ENCODE measurements at places on chromosomes 16 and 17.

- DNase-seq = peak; percentile 19
Measured at GRCh38 chr16:70589998-70590471, 56.3 kb upstream of the IL34 start.

- no peak for DNase-seq
Measured at GRCh38 chr17:76585033-76585648, 519 bp downstream of the ST6GALNAC2 start.

DNA sequence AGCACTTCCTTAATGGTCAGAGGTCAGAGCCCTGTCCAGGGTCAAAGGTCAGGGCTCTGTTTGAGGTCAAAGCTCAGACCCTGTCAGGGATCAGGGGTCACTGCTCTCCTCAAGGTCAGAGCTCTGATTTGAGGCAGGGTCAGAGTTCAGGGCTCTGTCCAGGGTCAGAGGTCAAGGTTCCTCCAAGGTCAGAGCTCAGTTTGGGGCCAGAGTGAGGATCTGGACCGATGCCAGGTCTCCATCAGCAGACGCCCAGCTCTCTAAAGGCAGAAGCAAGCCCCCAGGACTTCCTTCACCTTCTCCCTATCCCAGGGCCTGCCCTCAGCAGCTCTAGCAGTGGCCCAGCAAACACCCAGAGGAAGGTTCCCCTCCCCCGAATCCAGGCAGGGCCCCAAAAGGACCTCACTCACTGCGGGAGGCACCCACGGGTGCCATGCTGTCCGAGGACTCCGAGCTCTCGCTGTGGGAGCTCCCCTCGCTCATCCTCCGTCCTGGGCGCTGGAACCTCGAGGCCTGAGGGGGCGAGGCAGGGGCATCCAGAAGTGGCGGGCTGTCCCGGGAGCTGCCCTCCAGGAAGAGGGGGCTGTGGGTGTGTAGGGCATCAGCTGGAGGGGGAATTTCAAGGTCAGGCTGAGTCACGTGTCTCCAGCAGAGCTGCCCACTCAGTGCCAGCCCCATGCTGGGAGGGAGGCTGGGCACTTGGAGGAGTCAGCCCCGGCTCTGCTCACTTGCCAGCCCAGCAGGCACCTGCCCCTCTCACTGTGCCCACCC lies 26.7 kb downstream of the PIMREG start:
- DNase-seq = no peak

GRCh38 chr16:76970745-76971099 lies 220.3 kb upstream of the MON1B start:
- no peak for DNase-seq

GRCh38 chr16:11187522-11188023 lies 68.4 kb downstream of the SOCS1 start:
- DNase-seq = no peak

DNA sequence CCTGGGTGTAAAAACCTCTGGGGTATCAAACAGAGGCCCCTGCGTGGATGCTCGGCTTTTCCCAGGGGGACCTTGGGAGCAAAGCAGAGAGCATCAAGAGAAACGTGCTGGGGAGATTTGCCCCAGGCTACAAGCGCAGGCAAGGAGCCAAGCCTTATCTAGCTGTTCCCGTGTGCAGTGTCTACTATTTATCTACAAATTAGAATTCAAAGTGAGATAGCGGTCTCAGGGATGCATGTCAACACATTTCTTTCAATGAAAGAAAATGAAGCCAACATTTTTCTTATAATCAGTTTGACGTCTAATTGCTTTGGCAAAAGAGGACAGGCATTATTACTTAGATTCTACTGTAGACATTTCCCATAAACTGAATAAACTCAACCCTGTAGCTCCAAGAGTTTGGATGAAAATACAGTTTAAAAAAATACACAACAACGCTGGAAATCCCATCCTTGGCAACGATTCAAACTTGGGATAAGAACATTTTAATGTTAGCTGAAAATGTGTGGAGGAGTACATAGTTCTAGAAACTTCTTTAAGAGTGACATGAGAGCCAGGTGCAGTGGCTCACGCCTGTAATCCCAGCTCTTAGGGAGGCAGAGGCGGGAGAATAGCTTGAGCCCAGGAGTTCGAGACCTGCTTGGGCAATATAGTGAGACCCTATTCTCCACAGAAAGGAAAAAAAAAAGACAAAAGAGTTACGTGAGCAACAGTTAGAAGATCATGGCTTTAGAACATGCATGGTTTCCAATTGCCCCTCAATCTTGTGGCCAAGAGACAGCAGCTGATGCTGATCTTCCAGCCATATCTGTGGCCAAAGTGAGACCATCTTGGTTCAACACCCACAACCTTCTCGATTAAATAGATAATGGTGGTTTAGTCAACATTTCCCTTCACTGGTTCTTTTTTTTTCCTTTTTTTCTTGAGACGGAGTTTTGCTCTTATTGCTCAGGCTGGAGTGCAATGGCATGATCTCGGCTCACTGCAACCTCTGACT lies 7.2 kb downstream of the SPNS3 start:
- no peak for DNase-seq

DNA sequence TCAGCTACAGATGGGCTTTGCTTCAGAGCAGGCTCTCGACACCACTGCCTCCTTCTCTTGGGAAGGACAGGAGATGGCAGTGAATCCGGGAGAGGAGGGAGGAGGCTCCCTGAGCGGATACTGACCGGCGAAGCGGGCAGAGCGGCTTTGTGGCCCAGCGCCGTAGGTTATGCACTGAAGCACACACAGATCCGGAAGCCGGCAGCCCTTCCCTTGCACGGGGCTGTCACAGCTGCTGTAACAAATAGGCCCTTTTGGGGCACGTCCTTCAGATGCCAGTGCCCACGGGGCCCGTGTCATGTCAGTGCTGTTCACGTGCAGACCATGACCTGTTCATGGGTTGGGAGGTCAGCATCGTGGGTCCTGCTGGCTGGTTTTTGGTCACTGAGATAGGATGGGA lies 144.7 kb upstream of the CHMP6 start:
- DNase-seq = no peak

GRCh38 chr16:65314627-65315008 lies 192.8 kb upstream of the CDH11 start:
- no peak for DNase-seq

- DNase-seq = peak; percentile 58
Measured at GRCh38 chr16:30354423-30355143, 525 bp downstream of the CD2BP2 start.

DNA sequence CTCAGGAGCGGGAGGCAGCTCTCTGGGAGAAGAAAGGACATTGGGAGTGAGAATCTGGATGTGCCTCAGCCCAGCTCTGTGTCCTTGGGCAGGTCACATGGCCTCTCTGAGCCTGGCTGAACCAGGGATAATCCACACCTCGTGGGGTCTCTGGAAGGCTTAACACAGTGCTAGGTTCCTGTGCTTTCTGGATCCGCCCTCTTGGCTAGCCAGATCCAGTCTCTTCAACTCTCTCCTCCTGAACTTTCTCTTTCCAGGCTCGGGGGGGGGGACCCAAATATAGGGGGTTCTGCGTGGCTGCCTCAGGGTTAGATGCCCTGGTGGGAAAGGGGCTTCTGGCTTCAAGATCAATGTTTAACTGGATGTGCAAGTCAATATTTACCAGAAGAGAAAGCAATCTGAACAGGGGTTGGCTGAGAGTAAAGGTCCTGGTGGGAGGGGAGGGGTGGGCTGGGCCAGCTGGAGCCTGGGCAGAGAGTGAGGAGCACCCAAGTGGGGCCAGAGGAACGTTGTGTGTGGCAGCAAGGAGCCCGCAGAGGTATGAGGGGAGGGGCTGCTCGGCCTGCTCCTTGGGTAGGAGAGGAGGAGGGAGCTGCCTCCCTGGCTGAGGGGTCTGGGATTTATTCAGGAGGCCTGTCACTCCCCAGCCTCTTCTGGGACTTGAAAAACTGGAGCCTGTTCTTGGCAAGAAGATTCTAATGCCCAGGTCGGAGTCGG lies at the start of gene SERPINF2:
Gene SERPINF2, plus strand, starts transcription at position 501 of the 717 bp plus-strand sequence. CDS start 2,125 bp downstream, outside the sequence.
- no peak for DNase-seq

DNA sequence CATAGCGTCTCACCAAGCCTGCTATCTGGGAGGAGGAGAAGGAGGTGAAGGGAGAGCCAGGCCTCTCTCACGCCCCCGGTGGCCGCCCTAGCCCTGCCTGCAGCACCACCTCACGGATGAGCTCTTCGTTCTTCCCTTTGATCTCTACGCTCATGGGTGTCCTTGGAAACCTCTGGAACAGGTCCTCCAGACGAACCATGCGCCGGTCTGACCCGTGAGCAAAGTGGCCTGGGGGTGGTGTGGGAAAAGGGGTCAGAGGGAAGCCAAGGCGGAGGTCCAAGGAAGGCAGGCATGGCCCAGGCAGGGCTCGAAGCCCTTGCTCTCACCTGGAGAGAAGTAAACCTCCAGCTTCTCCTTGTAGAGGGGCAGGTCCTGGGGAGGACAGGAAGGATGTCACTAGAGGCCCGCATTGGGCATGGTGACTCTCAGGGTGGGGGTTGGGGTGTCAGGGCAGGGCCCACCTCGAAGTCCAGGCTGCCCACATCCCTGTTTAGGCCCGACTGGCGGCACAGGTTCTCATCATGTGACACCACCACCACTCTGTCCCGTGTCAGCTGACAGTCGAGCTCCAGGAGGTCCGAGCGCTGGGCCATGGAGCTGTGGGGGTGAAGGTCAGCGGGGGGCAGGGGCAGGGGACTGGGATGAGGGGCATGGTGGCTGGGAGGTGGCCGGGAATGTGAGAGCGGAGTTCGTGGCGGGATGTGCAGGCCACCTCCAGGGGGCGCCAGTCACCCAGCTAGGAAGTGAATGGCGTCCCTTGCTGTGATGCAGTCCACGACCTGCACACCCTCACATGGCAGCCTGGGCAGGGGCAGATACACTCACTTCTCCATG lies 923 bp downstream of the GDPD3 start:
- no peak for DNase-seq

GRCh38 chr17:18962494-18962815 lies 10.5 kb downstream of the SLC5A10 start:
- no peak for DNase-seq

GRCh38 chr16:69179328-69180010 lies 7.5 kb upstream of the SNTB2 start:
- peak; percentile 89 for DNase-seq

GRCh38 chr17:72702998-72703397 lies 389.5 kb downstream of the SLC39A11 start:
- no peak for DNase-seq

DNA sequence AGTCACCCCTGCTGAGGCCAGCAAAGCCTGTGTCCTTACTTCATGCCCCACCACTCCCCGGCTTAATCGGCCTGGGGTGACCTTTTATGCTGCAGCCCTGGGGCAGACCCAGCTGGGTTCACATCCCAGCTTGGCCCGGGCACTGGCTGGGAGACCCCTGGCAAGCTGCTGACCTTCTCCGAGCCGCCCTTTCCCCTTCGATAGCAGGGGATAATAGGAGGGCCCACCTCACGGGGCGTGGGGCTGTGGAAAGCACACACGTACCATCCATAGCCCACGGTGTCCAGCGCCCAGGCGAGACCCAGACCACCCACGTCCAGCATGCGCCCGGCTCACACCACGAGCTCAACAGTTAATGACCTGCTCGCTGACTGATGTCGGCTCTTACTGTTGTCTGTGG lies 26.8 kb downstream of the TBC1D16 start:
- no peak for DNase-seq
